ENCODE measurements at places on chromosomes 1 and 21.

- DNase-seq, result no peak
These were observed 42.1 kb upstream of the DIP2A start for GRCh38 chr21:46416551-46416950.

DNA sequence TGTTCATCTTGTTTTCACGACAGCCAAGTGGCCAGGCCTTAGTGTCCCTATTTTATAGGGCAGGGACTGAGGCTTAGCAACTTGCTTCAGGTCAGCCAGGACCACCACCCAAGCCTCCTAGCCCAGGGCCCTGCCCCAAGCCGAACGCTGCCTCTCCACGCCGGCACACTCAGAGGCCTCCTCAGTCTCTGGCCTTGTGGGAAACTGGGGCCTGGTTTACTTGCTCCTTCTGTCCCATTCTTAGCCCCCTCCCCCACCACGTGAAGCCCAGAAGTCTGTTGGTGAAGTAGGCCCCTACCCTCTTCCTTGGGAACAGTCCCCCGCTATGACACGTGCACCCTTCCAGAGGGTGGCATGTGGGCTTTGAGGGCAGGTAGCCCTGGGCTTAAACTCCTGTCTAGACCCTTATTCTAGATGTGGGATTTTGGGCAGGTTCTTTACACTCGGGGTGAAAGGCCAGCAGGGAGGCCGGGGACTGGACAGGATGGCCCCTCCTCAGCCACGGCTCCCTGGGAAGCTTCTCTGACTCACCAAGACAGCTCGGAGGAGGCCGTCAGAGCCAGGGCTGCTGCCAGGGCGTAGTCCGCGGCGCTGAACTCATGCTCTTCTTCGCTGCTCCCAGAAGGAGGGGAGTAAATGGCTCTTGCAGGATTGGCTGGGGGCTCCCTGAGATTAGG is 4.3 kb downstream of the MYOM3 start:
- no peak for DNase-seq

DNA sequence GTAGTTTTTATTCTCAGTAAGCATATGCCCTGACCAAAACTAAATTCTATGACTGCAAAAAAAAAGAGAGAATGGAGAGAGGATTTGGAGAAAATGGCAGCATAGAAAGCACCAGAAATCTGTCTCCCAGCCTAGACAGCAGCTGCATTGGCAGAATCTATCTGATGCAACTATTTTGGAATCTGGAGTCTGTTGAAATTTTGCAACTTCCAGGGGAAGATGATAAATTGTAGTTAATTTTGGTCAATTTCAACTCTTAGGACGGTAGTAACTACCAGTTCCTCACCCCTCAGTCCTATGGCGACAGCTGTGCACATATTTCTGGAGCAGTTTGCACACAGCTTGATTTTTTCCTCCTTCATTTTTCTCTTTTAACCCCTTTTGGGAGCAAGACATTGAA is 10.9 kb downstream of the EXO5 start:
- DNase-seq, result no peak

GRCh38 chr1:29698626-29699025 is 462.3 kb downstream of the PTPRU start:
- no peak for DNase-seq

GRCh38 chr1:75616436-75617433 is 5.8 kb upstream of the SLC44A5 start:
- DNase-seq, result no peak

DNA sequence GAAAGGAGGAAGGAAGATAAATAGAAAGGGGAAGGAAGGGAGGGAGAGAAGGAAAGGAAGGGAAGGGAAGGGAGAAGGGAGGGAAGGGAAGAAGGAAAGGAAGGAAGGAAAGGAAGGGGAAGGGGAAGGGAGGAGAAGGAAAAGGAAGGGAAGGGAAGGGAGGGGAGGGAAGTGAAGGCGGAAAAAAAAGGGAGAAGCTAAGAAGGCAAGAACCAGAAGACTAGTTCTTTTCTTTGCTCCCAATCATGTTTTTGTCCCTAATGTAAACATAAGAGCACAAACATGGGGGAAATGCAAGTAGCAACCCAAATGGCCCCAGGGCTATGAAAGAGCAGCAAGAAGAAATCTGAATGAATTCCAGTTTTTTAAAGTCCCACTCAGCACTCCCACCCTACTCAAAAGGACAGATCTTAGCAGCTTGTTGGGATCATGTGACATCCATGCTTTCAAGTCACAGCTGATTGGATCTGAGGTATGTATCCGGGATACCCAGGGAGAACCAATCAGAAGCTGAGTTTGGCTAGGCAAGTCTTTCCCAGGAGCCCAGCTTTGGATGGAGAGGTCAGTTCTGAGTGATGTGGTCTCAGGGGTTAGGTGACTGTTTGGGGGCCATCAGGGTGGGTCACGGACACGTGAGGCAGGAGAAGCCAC is 24.2 kb upstream of the FHAD1 start:
- DNase-seq, result no peak

GRCh38 chr1:46479744-46480350 is 9.8 kb upstream of the DMBX1 start:
- DNase-seq, result no peak

- no peak for DNase-seq
These were observed 15.1 kb downstream of the PAX7 start for GRCh38 chr1:18645747-18646090.

DNA sequence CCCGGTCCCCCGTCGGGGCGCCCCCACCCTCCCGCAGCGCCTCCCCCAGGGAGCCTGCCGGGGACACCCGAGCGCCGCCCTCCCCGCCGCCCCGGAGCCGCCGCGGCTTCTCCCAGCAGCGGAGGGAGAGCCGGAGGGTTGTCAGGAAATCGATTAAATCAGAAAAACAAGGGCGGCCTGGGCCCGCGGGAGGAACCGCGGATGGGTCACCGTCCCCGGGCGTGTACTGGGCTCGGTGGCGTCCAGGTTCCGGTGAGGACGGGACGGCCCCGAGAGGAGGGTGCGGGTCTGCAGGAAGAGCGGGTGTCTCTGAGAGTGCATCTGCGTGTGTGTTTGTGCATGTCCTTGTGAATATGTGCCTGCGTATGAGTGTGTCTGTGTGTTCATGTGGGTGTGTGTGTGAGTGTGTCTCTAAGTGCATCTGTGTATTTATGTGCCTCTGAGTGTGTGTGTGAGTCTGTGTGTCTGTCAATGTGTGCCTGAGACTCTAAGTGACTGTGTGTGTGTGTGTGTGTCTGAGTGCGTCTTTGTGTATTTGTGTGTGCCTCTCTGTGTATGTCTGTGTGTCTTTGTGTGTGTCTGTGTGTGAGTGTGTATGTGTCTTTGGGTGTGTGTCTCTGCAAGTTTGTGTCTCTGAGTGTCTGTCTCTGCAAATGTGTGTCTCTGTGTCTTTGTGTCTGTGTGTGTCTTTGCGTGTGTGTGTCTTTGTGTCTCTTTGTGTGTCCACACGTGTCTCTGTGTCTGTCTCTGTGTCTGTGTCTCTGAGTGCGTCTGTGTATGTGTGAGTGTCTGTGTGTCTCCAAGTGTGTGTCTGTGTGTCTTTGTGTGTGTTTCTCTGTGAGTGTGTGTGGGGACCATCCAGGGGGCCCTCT is 1.1 kb downstream of the SPSB1 start:
- DNase-seq, result peak; percentile 45

GRCh38 chr1:21451212-21451611 is 11.3 kb downstream of the NBPF3 start:
- no peak for DNase-seq

DNA sequence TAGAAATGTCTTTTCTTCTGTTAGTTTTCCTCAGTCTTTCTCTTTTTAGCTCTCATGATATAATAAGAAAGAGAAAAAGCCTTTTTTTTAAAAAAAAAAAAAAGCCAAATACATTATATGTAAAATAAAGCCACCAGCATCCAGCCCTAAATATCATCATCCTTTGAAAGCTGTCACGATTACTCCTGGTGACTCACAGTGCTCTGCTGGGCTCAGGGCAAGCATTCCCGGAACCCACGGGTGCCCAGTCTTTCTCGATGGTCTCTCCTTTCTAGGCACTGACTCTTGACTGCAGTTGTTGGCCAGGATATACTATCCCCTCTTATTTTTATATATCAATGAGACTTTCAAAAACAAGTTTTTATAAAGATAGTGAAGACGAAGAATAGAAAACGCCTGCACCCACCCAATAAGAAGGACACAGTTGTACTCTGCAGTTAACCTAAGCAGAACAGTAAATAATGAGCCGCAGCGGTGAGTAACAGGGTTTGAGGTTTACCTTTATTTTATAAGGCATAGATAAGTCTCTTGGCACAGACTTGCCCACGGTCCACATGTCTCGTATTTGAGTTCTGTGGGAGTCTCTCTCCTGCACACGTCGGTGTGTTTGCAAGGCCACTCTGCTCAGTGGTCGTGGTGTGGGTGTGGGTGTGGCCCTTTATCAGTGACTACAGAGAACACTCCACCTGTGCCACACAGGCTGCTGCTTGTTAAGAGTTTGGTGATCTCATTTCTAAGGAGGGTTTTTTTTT is 15.7 kb upstream of the MX2 start:
- no peak for DNase-seq

DNA sequence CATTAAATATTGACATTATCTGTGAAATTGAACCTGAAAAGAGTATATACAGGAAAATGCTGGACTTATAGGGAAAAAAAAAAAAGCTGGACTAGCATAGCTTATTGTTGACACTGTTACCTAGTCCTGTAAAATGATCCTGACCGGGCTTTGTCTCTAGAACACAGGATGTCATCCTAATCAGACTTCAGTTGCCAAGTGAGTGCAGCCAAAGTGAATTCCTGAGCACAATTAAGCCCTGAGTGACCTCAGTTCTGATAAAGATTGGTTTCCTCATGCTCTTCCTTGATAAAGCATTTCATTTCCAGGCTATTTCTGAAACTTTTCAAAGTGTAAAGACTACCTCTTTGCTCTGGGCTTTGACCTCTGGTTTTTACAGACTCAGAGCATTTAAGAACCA is 19.8 kb downstream of the SELP start:
- DNase-seq, result no peak

GRCh38 chr1:171995573-171995972 is 154.3 kb downstream of the DNM3 start:
- DNase-seq, result no peak

- no peak for DNase-seq
These were observed 328.9 kb downstream of the NUF2 start for GRCh38 chr1:163650624-163651023.

GRCh38 chr21:20703112-20703767 is 295.0 kb upstream of the NCAM2 start:
- DNase-seq, result no peak

- DNase-seq, result no peak
These were observed 20.0 kb downstream of the RRP1 start for GRCh38 chr21:43809346-43809799.

GRCh38 chr21:34647555-34647954 is 21.2 kb upstream of the CLIC6 start:
- no peak for DNase-seq

GRCh38 chr1:112027696-112028095 is 38.2 kb upstream of the KCND3 start:
- no peak for DNase-seq

DNA sequence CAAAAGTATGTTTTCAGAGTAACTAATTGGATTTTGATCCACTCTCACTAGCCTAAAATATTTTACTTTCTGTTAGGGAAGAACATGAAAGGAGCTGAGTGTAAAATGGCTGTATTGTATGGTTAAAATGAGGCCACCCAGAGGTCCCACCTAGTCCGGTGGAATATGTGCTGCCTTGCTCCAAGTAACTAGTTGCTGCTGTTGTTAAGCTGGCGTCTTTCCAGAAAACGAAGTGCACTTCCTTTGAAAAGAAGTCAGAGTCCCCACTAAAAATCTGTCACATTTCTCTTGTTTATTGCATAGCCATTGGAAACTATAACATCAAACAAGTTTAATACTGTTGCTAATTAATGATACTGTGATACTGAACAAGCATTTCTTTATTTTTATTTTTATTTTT is 3.2 kb downstream of the SLC25A33 start:
- no peak for DNase-seq

- no peak for DNase-seq
These were observed 2.8 kb downstream of the GSTM5 start for GRCh38 chr1:109714661-109715372.

- DNase-seq, result no peak
These were observed 17.9 kb downstream of the ATP5PO start for GRCh38 chr21:33897739-33898138.

GRCh38 chr1:15083578-15083977 is 70.0 kb upstream of the TMEM51 start:
- DNase-seq, result no peak

DNA sequence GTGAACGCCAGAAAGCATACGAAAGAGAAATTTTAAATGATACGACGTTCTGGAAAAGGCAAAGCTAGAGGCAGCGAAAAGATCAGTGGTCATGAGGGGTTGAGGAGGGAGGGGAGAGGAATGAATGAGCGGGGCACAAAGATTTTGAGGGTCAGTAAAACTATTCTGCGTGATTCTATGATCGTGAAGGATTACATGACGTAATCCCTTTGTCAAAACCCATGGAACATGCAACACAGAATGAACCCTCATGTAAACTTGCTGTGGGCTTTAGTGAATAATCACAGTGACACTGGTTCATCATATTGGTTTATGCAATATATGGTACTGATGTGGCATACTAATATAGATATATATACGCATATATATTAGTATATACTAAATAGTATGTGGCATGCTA is 13.0 kb downstream of the LRRC38 start:
- DNase-seq, result no peak

DNA sequence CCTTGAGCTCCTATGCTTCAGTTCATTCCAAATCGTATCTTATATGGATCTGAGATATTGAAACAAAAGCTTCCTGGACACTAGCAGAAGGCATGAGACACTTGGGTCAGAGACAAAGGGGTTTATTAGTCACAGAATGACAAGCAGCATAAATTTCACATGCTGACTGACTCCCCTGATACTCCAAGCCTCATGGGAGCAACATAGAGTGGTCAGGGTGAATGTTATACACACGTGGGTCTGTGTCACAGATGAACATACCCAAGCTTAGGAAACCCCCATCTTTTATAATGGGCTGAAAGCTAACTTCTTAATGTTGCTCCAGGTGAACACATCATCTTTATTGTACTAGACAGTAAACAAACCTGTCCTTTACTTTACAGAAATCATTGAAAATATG is 599.9 kb upstream of the RGS18 start:
- DNase-seq, result no peak

DNA sequence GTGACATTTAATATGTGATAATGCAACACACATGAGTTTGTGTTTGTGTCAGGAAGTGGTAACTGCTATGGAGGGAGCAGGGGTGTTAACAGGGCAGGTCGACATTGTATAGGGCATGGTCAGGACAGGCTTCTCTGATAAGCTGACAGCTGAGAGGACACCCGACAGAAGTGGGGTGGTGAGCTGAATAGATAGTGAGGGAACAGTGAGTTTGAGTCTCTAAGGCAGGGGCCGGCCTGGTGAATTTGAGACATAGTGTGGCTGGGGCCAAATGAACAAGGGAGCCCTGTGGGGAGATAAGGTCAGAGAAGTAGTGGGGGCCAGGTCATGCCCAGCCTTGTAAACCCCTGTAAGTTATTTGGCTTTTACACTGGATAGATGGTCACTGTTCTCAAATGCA is 217.4 kb upstream of the KIAA0040 start:
- no peak for DNase-seq

- DNase-seq, result no peak
These were observed 19.8 kb downstream of the CHI3L2 start for GRCh38 chr1:111247125-111247838.
